ENCODE measurements at places on chromosomes 11 and 22.

DNA sequence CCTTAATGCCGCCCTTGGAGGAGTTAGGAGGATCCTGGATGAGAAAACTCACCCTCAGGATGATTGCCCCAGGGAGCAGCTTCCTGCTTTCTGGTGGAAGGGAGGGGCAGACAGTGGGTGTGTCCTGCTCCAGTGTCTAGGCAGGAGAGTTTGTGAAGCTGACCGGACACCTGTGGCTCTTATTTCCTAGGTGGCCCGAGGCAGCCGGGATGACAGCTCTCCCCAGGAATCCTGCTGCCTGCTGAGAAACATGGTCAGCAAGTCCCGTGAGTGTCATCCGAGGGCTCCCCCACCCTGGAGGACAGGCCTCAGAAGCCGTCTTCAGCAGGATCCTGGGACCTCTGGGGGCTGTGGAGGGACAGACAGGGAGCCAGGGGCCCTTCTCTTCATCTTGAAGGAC lies 50.4 kb downstream of the ST3GAL4 start:
- no peak for DNase-seq

DNA sequence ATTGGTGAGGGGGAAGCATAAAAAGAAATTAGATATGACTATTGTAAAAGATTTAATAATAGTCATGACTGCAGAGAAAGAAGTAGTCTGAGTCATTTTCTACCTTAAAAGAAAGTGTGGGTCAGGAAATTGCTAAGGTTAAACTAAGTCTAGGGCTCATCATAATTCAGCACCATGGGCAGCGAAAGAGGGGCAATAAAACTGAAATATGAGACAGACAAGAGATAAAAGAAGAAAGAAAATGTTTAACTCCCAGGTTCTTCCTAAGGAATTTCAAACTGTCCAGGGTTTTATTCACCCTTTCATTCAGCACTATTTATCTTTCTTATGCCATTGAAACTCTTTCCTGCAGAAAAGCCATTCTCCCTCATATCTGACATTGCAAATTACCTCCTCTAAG lies 114.4 kb upstream of the API5 start:
- no peak for DNase-seq

DNA sequence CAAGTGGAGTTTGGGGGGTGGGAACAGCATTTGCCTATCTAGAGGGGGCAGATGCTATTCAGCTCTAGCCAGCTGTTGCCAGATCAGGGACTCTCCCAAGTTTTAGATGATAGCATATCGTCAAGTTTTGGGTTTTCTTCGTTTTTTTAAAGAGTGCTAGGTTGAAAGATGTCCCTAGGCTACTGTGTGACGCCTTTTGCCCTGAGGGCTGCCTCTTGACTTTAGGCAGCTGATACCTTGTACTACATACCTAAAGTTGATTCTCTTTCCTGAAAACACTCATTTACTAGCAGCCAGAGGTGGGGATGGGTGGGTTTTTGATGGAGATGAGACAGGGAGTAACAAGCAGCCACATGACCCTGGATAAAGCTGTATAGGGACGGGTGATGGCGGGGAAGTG lies 87.1 kb downstream of the ABTB2 start:
- no peak for DNase-seq

GRCh38 chr11:1924646-1925372 lies 5.3 kb downstream of the TNNT3 start:
- no peak for DNase-seq

GRCh38 chr22:32996702-32997101 lies 61.5 kb downstream of the SYN3 start:
- no peak for DNase-seq

GRCh38 chr11:133808393-133809140 lies 36.7 kb downstream of the SPATA19 start:
- no peak for DNase-seq

GRCh38 chr22:41147722-41148121 lies 55.3 kb downstream of the EP300 start:
- DNase-seq = no peak

- no peak for DNase-seq
Observed at GRCh38 chr11:122162095-122162494, 46.1 kb upstream of the BLID start.

- no peak for DNase-seq
Observed at GRCh38 chr11:16166571-16166970, 189.8 kb downstream of the SOX6 start.

DNA sequence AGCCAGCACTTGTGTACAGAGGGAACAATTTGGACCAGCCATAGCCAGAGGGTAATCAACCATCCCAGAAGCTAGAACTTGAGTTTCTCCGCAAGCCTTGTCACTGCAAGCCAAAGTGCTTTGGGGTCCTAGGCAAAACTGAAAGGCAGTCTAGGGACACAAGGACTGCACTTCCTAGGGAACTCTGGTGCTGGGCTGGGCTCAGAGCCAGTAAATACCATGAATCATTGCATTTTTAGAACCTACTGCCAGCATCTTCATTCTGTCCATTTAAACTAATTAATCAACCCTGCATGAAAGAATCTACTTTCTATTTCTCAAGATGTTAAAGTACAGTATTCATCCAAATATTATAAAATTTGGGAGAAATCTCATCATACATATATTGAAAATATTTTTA lies 20.0 kb downstream of the PATE3 start:
- no peak for DNase-seq

- DNase-seq = no peak
Observed at GRCh38 chr11:60957188-60957587, 5.2 kb upstream of the SLC15A3 start.

DNA sequence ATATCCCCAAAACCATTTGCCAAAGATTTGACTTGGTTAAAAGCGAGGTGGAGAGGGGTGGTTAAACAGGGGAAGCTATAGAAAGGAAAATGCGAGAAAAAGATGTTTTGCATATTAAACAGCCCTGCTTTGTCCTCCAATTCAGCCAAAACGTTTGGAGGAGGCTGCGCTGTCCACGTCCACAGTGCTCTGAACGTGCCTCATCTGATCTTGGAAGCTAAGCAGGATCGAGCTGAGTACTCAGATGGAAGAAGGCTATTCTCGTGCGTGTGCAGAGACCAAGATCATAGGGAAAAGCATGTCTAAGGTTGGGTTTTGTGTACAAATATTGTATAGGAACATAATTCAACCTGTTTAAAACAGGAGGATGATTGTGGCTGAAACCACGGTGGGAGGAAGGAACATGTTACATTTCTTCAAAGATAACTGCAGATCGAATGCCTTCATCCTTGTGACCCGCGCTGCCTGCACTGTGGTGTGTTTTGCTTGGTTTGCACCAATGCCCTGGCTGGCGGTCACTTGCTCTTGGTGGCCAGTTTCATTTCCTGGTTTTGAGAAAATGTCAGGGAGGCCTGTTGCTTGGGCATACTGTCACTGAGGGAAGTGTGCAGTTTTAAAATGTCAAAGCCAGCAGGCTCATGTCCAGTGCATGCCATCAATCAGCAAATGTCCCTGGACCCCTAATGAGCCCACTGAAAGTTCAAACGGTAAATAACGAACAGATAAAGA lies 40.4 kb downstream of the FLI1 start:
- no peak for DNase-seq

- no peak for DNase-seq
Observed at GRCh38 chr11:32388871-32389770, 46.2 kb downstream of the WT1 start.

DNA sequence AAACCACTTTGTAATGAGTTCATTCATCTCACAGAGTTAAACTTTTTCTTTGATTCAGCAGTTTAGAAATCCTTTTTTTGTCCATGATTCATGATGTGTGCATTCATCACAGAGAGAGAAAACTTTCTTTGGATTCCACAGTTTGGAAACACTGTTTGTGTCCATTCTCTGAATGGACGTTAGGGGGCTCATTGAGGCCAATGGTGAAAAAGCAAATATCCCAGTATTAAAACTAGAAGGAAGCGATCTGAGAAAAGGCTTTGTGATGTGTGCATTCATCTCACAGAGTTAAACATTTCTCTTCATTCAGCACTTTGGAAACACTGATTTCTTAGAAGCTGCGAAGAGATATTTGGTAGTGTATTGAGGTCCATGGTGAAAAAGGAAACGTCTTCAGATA lies 155.6 kb upstream of the TRIM48 start:
- DNase-seq = no peak

- no peak for DNase-seq
Observed at GRCh38 chr22:34943830-34944229, 122.1 kb upstream of the ISX start.

DNA sequence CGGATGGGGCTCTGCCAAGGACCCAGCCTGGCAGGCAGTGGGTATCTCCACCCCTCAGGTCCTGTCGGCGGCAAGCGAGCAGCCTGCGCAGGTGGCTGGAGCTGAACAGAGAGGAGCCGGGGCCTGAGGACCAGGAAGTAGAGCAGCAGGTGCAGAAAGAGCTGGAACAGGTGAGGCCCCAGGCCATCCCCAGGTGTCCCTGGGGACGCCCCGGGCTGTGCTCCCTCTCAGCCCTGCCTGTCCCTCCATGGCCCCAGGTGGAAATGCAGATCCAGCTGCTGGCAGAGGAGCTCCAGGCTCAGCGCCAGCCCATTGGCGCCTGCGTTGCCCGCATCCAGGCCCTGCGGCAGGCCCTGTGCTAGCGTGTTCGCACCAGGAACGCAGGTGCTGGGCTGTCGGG lies 44.0 kb downstream of the PISD start:
- no peak for DNase-seq

DNA sequence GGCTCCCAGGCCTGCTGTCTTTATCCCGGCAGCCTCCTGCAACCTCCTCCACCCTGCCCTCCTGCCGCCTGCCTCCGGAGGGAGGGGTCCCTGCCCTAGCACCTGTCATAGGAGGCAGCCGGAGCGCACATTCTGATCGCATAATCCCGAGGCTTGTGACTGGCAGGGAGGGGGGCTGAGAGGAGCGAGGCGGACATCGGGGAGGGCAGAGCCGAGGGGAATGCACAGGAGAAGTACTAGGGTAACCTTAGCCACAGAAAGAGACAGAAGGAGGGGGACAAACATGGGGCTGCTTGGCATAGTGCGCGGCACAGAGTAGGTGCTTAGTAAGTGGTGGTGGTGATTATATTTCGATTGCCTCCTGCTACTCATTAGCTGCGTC lies 9.2 kb upstream of the ALX4 start:
- DNase-seq = no peak

GRCh38 chr11:79043726-79044125 lies 397.1 kb downstream of the TENM4 start:
- DNase-seq = no peak

DNA sequence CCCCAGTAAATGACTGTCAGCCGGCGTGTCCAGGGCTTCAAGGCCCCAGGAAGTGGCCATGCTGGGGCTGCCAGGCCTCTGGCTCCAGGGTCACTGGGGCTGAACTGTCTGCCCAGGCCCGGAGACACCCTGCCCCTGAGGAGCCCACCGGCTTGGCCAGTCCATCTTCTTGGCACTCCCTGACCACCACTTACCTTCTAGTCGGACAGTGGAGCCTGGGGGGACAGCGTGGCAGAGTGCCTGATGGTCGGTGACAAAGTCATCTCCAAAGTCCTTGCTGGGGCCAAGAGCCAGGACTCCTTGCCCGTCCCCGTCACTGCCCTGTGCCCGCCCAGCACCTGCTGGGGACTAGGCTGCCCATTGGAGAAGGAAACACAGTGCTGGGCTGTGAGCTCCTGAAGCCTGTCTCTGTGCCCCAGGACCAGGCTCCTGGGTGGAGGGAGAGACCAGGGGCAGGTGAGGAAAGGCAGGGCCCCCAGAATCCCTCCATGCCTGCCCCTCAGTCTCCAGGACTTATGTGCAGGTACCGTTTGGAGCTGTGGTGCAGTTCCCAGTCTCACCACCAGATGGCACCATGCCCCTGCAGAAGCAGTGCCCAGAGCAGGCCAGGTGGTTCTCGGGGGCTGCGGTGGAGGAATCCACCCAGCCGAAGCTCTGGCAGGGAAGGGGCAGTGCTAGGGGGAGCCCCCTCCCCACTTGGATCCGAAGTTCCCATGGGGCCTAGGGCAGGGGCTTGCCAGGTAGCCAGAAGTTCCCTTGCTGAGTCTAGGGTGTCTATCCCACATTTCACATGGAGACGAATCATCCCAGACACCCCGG lies 6.0 kb upstream of the CCDC188 start:
- peak; percentile 90 for DNase-seq

- peak; percentile 24 for DNase-seq
Observed at GRCh38 chr22:45284705-45285262, at the start of gene UPK3A. UPK3A (plus strand) TSS chr22:45284949; CDS start chr22:45285014, 65 bp downstream.

- no peak for DNase-seq
Observed at GRCh38 chr22:48438800-48439559, 1388.7 kb downstream of the BRD1 start.
